ENCODE measurements at places on chromosomes 3 and 15.

DNA sequence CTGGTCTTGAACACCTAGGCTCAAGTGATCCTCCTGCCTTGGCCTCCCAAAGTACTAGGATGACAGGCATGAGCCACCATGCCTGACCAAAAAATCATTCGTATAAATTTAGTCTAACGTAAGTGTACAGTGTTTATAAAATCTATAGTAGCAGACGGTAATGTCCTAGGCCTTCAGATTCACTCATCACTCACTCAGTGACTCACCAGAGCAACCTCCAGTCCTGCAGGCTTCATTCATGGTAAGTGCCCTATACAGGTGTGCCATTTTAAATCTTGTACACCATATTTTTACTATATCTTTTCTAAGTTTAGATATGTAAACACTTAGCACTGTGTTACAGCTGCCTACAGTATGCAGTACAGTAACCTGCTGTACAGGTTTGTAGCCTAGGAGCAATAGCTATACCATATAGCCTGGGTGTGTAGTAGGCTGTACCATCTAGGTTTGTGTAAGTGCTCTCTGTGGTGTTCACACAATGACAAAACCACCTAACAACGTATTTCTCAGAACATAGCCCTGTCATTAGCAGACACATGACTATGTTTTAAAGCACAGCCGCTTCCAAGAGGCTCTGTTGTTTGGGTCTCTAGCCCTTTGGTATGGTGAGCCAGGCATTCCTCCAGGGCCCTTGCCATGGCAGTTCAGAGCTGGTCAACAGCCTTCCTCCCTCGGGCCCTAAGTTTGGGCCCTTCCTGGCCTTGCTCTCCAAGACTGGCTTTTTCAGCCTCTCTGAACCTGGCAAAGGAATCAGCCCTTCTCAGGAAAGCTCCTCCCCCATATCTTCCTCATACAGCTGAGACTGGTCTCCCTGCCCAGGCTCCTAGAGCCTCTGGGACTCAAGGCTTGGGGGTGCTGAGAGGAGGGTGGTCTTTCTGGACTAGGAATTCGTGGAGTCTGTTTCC, 1.9 kb upstream of the CCDC9B start:
- no peak for DNase-seq

DNA sequence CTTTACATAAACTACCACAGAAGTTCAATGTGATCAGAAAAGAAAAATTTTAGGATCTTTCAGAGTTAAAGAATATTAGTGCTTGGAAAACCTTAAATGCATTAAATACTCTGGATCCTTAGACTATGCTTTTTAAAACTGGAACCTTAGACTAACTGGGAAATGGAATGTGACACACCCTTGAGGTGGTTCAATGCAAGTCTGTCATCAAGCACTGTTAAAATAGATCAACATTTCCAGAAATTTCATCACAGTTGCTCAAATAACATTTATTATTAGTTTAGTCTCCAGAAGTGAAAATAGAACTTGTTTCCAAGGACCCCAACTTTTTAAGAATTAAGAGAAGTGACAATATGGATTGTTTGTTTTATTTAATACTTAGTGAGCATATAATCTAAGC, 71.8 kb downstream of the GAP43 start:
- no peak for DNase-seq

GRCh38 chr3:102151935-102152334, 282.9 kb upstream of the ZPLD1 start:
- DNase-seq = no peak

GRCh38 chr3:46609944-46610722, 2.2 kb upstream of the FAM240A start:
- no peak for DNase-seq

- no peak for DNase-seq
Observed at GRCh38 chr3:2300938-2301337, 202.3 kb downstream of the CNTN4 start.

DNA sequence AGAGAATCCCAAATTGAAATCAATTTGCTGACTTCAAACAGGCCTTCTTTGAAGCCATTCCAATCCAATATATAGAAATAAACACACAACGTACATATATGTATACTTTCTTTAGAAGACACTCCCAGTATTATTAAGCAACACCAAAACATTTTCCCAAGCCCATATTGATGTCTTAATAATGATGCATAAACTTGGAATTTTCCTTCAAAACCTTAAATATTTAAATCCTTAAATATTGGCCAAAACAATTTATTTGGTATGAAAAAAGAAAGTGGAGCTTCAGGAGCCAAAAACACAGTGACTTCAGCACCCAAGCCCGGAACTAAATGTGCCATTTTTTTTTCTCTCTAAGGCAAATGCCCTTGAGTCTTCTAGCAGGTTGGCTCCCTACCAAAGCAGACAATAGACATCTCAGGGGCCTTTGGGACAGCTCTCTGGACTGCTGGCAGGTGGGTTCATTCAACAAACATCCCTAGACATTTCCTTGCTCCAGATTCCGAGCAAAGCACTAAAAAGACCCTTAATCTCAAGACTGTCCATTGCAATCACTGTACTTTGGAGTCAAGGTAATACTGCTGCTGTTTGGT, 384.7 kb downstream of the NTRK3 start:
- DNase-seq = no peak

GRCh38 chr15:96959501-96959900, 629.0 kb downstream of the NR2F2 start:
- no peak for DNase-seq

DNA sequence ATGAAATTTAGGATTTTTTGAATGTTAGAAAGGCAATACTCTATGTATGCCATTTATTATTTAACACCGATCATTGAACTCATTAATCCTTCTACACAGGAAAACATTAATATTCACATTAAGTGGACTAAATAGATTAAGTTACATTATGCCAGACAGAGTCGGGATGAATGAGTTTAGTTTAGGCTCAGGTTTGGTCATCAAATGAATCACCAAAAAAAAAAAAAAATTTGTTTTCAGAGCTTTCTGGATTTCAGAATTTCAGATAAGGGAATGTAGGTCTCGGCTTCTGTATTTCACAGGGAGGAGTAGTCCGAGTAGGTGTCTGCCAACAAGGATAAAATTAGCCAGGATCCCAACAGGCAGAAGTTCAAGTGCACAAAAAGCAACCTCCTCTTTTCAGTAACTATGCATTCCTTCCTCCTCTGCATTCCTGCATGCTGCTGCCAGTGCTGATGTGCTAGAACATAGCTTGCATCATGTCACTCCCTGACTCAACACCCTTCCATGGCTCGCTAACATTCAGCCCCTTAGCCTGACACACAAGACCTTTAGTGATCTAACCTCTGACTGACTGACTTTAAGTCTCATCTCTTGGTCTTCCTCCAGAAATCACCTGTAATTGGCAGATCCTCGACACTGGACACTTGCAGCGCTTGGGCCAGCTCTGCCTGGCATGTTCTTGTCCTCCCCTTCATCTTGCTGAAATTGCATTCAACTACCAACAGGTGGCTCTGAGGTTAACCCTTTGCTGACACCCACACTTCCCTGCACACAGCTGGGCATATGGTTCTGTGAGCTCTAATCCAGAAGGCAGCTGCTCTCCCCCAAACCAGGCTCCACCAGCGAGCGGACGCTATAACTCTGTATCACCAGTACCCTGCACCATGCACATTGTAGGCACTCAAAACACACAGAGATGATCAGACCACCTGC, 145.4 kb upstream of the PROK2 start:
- no peak for DNase-seq

DNA sequence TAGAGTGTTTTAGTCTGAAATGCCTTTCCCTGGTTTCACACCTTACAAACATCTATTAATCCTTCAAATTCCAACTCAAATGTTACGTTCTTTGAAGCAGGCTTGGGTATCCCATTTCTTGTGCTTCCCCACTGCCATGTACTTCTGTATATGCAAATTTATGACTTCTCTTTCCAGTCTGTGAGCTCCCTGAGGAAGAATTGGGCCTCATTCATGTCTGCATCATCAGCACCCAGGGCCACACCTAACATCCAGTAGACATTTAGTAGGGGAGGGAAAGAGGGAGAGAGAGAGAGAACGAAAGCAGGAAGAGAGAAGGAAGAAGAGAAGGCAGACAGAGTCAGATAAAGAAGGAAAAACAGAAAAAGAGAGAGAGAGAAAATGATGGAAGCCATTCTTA, 53.3 kb upstream of the KY start:
- no peak for DNase-seq

DNA sequence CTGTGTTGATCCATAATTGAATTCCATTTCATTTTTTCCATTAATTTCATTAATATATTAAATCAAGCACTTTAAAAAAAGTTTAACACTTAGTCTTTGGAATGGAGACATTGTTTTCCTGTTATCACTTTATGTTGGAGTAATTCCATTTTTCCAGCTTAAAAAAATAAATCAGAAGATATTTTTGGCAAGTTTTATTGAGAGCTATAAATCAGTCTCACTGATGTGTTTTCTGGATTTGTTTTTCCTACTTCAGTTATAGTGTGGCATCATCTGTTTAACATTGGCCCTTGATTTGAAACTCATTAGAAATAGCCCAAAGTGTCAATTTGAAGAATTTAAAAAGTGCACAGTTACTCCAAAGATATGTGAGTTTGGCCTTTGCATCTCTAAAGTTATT, 53.1 kb downstream of the MAP2K5 start:
- DNase-seq = no peak

- no peak for DNase-seq
Observed at GRCh38 chr3:39086144-39086543, 21.3 kb downstream of the GORASP1 start.

DNA sequence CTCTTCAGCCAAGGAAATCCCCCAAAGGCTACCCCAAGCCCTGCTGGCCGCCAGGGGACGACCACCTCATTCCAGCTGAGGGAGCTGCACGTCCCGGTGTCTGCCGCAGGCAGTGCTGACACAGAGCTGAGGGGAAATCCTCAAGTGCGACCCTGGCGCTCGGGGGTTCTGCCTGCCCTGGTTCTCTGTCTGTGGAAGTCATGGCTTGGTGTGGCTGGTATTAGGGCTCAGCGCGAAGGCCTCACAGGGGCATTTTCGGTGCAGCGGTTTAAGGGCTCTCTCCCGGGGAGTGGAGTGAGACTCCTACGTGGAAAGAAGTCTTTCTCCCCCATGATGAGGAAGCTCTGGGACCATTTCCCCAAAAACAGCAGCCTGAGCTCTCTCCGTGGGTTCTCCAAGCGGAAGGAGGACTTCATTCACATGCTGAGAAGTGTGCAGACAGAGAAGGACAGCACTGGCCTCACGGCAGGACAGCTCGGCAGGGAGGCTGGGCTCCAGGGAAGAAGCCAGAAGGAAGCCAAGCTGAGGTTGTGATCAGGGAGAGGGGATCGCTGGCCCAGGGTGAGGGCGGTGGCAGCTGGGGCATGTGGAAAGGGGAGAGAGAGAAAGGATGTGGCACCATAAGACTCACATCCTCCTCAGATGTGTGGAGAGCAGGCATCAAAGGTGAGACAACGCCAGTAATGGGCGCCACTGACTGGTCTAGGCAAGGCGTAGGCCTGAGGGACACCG, 48.6 kb downstream of the KLF15 start:
- no peak for DNase-seq

GRCh38 chr3:13132731-13133410, 59.6 kb upstream of the IQSEC1 start:
- DNase-seq = no peak

DNA sequence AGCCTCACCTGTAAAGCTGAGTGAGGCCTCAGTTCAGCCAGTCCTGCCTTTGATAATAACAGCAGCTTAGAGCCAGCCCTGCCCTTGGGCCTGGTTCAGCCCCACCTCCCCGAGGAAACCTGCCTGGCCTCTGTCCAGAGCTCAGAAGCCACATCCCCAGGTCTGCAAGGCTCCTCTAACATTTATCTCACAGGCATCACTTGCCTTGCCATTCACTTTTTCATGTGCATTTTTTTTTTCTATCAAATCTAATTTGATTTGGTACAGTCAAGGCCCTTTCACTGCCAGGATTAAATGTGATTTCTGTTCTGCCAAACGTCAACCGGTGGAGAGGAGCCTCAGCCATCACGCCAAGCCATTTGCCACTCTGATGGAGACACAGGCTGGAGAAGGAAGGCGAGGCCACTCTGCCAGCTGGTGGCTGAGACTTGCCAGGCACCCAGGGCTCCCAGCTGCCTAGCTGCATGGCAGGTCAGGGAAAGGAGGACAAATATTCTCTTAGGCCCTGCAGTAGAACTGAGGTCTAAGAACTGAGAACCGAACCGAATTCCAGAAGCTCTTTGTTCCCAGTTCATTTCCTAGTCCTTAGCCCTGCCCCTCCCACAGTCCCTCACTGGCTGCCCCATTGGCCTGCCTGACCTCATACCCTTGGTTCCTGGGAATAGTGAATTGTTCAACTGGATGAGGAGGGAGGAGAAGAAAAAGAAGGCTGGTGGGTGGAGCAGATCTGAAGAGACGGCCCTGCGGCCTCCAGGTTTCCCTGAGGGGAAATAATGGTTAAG, 76.4 kb downstream of the SPSB4 start:
- DNase-seq = no peak

- no peak for DNase-seq
Observed at GRCh38 chr15:67161412-67161811, 93.0 kb downstream of the AAGAB start.

DNA sequence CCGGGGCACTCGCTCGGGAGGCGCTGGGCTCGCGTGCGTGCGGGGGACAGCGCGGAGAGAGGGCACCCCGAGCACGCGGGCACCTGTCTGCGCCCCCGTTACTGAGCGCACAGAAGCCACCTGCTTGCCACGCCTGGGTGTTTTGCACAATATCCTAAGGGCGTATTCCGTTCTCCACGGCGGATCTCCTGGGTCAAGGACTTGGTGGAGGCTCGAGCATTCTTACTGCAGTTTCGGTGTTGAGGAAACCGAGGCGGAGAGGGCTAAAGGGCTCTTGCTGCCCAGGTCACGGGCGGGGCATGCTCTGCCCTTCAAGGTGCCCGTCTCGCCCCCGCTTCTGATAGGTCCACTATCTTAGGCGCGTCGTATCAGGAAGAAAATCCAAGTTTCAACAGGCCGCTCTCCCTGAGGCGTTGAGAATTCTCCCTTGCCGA, 526 bp downstream of the GPD1L start:
- DNase-seq = peak; percentile 6

DNA sequence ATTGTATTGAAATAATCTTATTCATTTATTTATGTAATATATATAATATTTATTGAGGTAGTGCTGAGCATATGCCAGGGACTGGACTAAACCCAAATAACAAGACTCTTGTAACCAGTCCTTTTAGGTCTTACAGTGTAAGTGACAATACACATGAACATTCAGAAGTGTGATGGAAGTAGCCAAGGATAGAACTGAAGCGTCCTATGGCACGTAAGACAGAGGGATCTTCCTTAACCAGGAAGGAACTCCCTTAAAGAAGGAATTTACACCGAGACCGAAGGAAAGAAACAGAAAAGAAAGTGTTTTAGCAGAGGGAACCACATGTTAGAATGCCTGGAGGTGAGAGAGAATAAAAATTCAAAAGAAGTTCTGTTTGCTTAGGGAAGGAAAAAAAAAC, 23.6 kb upstream of the CLDN1 start:
- no peak for DNase-seq

DNA sequence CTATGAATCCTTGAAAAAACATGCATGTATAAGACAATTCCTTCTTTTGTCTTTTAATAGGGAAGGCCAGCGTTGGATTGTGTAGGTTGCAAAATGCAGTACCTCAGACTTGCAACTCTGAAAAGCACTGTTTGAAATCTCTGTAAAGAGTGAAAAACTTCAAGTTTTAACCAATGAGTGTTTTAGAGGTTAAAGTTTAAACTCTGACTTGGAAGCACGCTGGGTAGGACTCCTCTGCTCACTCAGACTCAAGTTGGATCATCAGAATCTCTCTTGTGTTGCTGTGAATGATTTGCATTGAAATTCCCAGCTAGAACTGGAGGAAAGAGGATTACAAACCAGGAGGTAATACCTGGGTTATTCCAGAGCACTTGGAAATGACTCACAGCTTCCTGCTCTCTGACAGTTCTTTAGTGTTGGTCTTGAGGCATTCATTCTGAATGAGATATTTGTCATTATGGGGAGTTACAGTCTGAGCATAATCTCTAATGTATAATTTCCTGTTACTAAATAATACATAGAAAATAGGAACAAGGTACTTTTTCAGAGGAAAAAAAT, 49.1 kb downstream of the PLS1 start:
- no peak for DNase-seq

All from activated T-helper 1 cell treated with anti-CD3 and anti-CD28 coated beads, Interleukin-2, amount 50 U/mL, for 16 hours (primary cell).